Cortex of kidney (tissue), 1 donor: ENCODE measurements at places on chromosomes 12 and 14.

GRCh38 chr12:86349196-86349595, 93.0 kb upstream of the MGAT4C start:
- DNase-seq: no peak

DNA sequence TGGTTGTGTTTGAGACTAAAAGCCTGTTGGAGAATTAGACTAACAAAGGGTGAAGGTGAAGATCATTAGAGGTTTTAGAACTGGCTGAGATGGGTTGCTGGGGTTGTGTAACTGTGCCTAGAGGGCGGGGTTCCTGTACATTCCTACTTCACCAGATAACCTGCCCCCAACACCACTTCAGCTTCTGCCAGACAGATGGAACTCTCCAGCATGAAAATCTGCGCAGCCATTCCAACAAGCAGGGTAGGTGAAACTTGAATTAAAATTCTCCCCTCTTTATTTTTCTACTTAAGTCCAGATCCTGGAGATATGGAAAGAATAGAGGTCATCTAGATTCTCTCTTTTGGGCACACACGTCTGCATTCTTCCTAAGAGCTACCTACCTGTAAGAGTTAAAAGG, 6.0 kb downstream of the FOXG1 start:
- no peak for DNase-seq

GRCh38 chr14:71594821-71595220, 337.4 kb upstream of the RGS6 start:
- DNase-seq: no peak

GRCh38 chr12:68557011-68557730, 53.5 kb upstream of the RAP1B start:
- no peak for DNase-seq

DNA sequence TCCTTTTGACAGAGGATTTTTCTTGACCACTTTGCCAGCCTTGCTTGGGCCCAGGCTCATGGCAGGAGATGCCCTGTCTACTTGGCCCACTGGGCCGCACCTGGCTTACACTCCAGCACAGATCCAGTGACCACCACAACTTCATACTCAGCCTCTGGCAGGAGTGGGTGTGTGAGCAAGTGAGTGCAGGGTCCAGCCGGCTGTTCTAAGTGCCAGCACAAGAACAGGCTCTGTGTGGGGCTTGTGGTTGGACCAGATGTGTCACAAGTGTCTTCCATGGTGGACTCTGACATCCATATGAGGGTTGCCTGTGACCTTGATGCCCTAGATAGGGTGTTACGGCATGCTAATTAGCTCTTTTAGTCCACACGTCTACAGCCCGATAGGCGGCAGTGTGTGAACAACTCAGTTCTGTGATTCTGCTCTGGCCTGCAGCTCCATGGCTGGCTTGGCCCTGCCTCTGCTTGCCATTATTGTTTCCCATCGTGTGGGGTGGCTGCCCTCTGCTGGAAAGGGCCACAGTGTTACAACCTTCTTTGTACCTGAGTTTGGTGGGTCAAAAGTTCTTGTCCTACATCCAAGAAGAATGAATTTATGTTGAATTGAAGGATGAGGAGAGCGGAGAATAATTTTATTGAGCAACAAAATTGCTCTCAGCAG, 1089.1 kb downstream of the SLC6A15 start:
- DNase-seq: no peak

GRCh38 chr12:67827820-67828383, 161.3 kb upstream of the IFNG-AS1 start:
- no peak for DNase-seq

DNA sequence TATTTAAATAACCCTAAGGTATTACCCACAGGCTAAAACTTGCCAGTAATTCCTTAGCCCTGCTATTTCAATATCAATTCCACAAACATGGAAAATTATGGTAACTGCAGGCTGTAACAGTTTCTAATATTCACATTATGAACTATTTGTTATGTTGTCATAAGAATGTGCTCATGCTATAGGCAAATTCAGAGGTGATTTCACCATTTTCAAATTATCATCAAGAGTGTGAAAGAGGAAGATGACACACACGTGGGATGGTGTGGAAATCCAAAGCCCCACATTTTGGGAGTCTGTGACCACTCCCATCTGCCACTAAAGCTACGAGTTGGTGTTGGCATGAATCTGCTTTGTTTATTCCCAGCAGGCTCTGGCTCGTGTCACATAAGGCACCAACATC, 5.9 kb upstream of the MYO1A start:
- no peak for DNase-seq

- DNase-seq: no peak
Observed at GRCh38 chr14:23123419-23123818, 4.4 kb upstream of the CEBPE start.

GRCh38 chr14:21057803-21058675, at the start of gene RNASE8:
TSS of gene RNASE8 (plus strand) at chr14:21057822. CDS start at chr14:21057893, 71 bp downstream.
- no peak for DNase-seq

- no peak for DNase-seq
Observed at GRCh38 chr14:58533446-58533845, 104.3 kb upstream of the DACT1 start.

DNA sequence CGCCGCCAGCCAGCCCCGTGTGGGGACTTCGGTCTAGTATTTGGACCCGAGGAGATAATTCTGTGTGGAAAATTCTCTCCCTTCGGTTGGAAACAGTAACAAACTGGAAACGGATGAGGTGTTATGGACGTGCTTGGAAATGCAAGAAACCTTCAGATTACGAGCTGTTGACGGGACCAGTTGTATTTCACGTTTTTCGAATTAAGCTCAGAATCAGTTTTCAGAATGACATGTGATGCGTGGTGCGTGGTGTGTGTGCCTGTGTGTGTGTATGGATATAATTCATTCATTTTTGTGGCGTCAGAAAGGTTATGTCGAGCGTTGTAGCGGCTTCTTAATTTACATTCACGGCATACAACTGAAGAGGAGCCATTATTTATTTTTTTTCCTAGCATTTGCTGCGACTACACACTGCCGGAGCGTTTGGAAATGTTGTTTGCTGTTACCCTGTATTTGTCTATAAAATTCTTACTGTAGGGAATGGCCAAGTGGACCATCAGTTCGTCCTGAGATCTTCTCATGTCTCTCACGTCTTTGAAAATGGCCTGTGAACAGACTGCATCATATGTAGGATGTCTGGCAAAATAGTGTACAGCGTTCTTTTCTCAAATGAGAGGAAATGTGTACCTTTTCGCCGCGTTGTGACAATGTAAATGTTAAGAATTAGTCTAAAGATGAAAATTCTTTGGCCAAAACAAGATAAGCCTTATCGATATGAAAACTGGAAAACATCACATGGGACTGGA, 1.3 kb downstream of the TRAF3 start:
- DNase-seq: no peak

DNA sequence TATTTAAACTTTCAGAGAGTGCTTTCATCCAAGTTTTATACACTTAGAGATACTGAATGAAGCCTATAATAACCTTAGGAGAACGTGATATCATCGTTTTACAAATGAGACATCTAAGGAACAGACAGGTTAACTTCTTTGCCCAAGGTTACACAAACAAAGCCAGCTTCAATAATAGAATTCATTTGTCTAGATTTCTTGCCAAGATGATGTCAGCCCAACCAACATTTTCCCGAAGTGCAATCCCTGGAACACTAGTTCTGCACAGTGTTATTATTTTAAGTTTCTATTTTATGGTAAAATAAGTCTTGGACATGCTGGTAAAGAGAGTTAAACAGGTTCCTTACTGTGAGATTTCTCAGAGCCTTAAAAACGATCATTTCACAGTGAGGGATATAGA, 174.6 kb downstream of the SLC25A21 start:
- DNase-seq: no peak

DNA sequence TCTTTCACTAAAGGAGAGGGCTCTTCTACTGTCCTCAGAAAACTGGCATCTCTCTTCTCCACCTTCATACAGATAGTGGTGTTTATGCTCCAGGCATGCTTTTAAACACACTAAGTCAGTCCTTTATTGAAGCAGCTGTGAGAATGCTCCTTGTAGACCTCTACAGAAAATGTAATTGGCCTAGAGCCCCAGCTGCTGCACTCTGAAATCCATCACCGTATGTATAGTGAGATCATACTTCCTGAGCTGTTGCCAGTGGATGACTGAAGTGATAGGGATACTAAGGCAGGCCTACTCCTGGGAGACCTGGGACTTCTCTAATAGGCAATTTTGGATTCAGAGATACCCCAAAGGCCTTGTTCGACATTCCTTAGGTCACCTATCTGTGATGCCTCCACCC, 535.4 kb downstream of the RPS29 start:
- no peak for DNase-seq

- DNase-seq: no peak
Observed at GRCh38 chr12:50952510-50952909, at the start of gene HIGD1C. TSS of gene HIGD1C (plus strand) at chr12:50952544. CDS start at chr12:50953999, 1,455 bp downstream.

- no peak for DNase-seq
Observed at GRCh38 chr14:99157676-99158075, 114.3 kb downstream of the BCL11B start.

DNA sequence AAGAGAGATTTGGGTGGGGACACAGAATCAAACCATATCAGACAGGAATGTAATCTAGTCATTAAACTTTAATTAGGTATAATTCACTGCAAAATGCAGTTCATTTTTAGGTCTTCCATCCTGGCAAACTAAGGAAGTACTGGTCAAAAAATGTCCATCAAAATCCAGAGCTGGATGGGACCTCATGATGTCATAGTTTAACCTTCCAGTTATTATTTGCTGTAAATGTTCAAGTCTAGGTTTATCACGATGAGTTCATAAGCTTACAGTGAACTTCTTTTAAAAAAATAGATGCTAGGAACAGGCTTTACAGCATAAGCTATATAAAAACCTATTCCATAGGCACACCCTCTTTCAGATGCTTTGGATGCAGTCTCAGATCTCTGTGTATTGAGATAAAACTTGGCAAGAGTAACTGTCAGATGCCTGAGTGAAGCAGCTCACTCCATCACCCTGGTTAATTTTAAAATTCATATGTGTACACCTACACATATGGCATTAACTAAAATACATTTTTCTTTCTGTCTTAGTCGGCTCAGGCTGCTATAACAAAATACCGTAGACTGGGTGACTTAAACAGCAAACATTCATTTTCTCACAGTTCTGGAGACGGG, 7.9 kb downstream of the SSPN start:
- DNase-seq: no peak

DNA sequence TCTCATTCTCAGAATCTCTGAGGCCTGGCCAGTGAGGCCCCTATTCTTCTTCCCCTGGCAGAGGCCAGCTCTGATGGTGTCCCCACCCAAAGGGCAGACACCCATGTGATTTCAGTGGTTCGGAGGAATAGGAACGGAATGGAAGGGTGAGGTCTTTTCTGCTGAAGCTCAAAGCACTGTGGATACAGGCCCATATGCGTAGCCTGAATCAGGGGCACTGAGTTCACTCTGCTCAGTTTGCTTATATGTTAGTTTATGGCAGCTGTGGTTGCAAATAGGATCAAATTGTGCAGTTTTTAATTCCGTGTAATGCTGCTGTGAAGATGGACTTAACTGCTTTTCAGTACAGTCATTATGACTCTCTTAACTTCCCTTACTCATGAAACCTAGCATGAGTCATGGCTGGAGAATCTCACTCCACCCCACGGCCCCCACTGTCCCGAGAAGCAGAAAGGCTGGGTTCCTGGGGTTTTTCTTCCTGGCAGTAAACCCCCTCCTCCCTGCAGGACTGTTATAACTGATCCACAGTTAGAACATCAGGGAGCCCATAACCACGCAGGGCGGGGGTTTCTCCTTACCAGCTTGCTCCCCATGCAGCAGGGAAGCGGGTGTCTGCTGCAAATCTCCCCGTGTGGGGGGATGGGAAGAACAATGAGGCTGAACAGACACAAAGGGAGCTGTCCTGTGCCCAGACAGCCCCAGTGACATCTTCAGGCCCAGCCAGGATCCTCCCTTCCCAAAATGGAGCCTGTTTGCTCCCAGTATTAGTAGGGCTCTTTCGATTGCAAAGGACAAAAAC, 122.7 kb downstream of the SLC38A6 start:
- DNase-seq: no peak

GRCh38 chr12:55721601-55722213, 1.5 kb downstream of the RDH5 start:
- DNase-seq: no peak

GRCh38 chr14:73896521-73896920, 9.9 kb downstream of the ZNF410 start:
- DNase-seq: no peak

GRCh38 chr12:78204926-78205325, 374.2 kb downstream of the NAV3 start:
- no peak for DNase-seq

DNA sequence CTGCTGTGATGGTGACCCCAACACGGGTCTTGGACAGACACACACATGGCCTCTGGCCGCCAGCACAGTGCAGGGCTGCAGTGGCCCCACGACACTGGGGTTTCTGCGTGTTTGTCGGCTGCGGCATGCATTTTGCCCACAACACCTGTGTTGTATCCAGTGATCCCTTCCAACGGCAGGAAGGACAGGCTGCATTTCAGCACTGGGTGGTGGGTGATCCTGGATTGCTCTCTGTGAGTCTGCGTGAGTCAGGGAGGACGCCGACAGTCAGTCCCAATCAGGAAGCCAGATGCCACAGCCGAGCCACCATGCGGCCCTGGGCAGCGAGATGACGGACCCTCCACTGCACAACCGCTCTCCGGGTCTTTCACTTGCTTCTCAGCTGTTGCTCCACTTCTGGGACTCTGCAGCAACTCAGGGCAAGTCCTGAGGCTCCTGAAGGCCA, 20.6 kb downstream of the LRTM2 start:
- no peak for DNase-seq

DNA sequence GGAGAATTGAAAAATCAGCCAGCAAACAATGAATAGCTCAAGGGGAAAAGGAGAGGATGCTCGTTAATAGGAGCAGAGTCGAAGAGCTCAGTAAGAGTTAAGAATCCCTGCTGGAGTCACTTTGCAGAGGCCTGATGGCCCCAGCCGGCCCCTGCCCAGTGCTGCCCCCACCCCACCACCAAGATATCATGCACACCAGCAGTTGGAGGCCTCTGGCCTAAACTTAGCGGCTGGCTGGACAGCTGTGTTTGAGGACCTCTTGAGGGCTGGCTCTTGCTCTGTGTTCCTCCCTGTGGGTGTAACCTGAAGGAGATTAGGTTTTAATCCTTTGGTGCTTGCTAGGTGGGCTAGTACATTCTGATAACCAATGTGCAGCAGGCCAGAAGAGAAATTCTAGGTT, 142.0 kb downstream of the PLXNC1 start:
- no peak for DNase-seq

DNA sequence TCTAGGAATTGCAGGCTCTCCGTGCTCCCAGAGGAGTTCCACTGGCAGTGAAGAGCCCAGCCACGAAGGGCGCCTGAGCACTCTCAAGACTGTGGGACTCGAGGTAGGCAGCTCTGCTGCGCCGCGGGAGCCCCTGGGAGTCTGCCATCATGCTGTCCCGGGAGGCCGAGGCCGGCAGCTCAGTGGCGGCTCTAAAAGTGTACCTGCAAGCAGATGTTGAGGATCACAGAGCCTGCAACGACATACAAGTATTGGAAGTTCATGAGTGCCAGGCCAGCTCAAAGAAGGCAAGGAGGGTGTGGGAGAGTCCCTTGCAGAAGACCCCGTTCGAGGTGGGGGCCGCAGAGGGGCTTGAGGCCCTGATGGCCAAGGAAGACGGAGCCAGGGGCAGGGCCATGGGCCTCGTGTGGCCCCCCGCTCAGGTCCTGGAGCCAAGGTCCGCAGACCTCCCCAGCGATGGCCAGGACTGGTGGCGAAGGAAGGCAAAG, 62.7 kb downstream of the MUCL1 start:
- no peak for DNase-seq
